ENCODE measurements at places on chromosomes 1 and 21.

- no peak for DNase-seq
Measured at GRCh38 chr1:82225421-82226185, 424.9 kb downstream of the ADGRL2 start.

DNA sequence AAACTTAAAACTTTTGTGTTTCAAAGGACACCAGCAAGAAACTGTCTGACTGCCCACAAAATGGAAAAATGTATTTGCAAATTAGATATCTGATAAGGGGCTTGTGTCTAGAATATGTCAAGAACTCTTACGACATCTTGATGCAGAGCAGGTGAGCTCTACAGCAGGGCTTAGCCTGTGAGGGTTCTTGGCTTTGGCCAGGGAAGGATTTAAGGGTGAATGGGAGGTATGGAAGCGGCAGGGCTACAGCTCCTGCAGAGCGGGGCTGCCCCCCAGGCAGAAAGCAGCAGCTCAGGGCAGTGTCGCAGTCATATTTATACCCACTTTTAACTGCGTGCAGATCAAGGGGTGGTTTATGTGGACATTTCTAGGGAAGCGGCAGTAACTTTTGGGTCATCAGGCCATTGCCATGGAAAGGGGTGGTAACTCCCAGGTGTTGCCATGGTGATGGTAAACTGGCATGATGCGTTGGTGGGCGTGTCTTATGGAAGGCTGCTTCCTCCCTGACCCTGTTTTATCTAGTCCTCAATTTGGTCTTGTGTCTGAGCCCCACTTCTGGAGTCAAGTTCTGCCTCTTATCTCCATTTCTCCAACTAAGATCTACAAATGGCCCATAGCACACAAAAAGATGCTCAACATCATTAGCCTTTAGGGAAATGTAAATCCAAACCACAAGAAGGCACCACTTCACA lies 23.2 kb downstream of the MORN1 start:
- DNase-seq, result no peak

DNA sequence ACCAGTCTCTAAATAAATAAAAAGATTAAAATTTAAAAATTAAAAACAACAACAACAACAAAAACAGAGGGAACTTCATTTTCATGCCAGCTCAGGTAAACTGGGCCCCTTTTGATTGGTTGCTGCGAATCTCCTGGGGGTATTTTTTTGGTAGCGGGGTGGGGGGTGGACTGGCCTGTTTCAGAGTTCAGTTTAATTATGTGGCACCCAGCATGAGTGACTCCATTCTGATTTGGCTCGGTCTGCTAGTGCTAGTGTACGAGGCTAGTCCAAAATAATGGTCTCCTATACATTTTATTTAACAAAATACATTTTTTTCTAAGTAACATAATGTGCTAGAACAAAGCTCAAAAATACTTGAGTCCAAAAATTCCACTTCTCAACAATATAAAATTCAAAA lies 18.2 kb downstream of the PDIK1L start:
- DNase-seq, result no peak

DNA sequence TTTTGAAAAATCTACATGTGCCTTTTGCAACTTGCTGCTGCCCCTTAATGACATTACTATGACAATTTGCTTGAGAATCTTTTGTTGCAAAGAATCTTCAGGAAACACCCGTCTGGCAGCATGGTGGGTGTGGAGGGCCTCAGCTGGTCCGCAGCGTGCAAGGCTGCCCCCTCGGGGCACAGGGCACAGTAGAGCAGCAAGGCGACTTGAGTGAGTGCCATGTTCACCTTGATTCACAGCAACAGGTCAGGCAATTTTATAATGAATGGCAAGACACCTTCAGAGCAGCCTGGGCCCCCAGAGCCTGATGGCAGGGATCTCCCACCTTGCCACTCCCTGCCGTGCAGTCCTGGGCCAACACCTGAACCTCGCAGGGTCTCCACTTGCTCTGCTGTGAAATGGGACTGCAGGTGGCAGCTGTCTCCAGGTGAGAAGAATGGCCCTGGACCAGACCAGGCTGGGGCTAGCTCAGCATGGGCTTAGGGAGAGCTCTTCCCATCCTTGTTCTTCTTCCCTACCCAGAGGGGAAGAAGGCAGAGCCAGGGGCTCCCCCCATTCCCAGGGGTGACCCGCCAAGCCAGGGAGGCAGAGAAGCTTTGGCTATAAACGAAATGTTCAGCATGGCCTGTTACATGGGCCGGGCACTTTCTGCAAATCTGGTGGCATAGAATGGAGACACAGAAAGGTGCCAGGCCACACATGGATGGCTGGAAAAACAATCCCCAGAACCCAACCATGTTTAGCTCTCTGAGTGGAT lies 34.5 kb upstream of the ACTRT2 start:
- DNase-seq, result no peak

- DNase-seq, result no peak
Measured at GRCh38 chr1:227317523-227318015, 723 bp downstream of the CDC42BPA start.

DNA sequence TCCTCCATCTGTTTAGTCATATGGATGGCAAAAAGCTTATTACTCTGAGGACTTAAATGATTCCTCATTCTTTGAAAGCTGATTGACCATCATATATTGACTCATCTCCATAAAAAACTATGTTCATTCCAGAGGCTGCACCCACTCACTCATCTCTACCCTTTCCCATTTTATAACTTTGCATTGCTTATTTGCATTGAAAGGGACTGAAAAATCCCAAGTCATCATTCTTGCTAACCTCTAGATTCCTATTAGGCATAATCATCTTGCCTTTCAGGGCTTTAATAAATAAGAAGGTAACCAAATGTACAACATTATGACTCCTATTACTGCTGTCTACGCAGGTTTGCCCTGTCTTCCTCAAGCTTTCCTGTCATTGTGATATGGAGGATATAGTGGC lies 1180.3 kb upstream of the B3GALT2 start:
- DNase-seq, result no peak

DNA sequence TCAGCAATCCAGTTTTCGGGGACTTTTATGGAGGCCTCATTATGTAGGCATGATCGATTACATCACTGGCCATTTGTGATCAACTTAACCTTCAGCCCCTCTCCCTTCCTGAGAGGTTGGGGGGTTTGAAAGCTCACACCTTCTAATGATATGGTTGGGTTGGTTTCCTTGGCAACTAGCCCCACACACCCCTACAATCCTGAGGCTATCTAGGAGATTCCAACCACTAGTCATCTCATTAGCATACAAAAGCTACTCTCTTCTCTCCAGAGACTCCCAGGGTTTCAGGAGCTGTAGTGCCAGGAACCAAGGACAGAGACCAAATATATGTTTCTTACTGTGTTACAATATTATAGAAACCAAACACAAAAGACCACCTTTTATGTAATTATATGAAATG lies 35.2 kb upstream of the ZNF326 start:
- no peak for DNase-seq
